ENCODE measurements at places on chromosomes 4 and X. TPM values are rescaled to one million over a fixed set of nuclear protein-coding genes. Genes with fewer than 3 reads are reported as not detected.

Gene TLR7
- total RNA-seq = not detected

Gene PAGE2
- total RNA-seq = not detected

Gene PDS5A
- total RNA-seq = 42.3 TPM

Gene ITGB1BP2
- total RNA-seq = 24.3 TPM

Gene ZNF280C
- total RNA-seq = 1.7 TPM

Gene TMPRSS11D
- total RNA-seq = not detected

Gene PHEX
- total RNA-seq = 0.66 TPM

Gene PF4V1
- not detected for total RNA-seq

Gene C4orf54
- total RNA-seq = not detected

Gene ATP1B4
- not detected for total RNA-seq

Gene FGF16
- total RNA-seq = 3.6 TPM

Gene UGDH
- 365 TPM for total RNA-seq

Gene RASGEF1B
- total RNA-seq = 10.9 TPM

Gene KLKB1
- 0.26 TPM for total RNA-seq

Gene CHM
- total RNA-seq = 19.4 TPM

Gene GPAT3
- total RNA-seq = 1.4 TPM

Gene FGFR3
- 0.92 TPM for total RNA-seq

Gene TKTL2
- not detected for total RNA-seq

Gene MAGIX
- 1.6 TPM for total RNA-seq

Gene LIMCH1
- total RNA-seq = 58.1 TPM

Gene PCYT1B
- 0.40 TPM for total RNA-seq

Gene CT45A1
- total RNA-seq = not detected

Gene EPHA5
- total RNA-seq = 0.53 TPM

Gene UTP3
- total RNA-seq = 21.0 TPM

All from aortic smooth muscle cell (primary cell).